Activated naive CD8-positive, alpha-beta T cell treated with anti-CD3 and anti-CD28 coated beads, Interleukin-2, amount 10 ng/mL, durations not matched to agents 7 days and 5 days (primary cell): ENCODE measurements at places on chromosomes 6 and 20.

DNA sequence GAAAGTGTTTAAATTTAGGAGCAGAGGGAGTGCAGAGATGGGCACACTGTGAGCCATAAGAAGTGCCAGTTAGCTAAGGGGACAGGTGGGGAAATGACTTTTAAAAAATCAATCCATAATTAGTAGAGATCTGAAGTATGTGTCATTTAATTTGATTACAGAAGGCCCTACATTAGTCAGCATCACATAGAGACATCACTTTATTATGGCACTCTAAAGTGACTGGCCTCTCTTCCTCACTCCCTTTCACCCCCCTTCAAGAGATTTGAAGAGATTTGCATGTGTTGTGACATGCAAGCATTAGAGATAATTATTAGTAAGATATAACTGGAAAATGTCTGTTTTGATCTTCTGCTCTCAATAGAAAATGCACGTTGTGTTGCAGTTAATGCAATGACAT lies 86.7 kb downstream of the SLX4IP start:
- no peak for DNase-seq

- no peak for DNase-seq
Measured at GRCh38 chr20:34388000-34388399, 24.9 kb downstream of the ITCH start.

GRCh38 chr6:20706238-20706938 lies 172.1 kb downstream of the CDKAL1 start:
- DNase-seq: no peak

GRCh38 chr6:169289619-169290339 lies 36.1 kb upstream of the THBS2 start:
- DNase-seq: no peak

DNA sequence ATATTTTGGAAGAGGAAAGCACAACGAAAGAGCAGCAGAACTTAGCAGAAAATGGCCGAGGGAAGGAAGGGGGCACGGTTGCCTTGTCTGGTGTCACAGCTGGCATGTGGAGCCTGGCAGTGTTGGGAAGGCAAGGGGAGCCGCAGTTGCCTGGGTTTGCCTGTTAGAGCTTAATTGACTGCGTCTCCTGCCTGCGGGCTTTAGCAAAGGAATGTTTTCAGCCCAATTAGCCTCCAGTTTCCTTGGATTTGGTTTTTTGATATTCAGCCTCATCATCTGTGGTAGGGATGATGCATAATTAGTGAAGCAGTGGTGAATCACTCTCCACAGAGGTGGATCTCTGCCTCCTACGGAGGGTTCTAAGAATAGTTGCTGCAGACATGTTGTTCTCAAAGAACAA lies 832.6 kb downstream of the QKI start:
- DNase-seq: no peak

GRCh38 chr6:146282837-146283236 lies 254.0 kb downstream of the GRM1 start:
- no peak for DNase-seq

DNA sequence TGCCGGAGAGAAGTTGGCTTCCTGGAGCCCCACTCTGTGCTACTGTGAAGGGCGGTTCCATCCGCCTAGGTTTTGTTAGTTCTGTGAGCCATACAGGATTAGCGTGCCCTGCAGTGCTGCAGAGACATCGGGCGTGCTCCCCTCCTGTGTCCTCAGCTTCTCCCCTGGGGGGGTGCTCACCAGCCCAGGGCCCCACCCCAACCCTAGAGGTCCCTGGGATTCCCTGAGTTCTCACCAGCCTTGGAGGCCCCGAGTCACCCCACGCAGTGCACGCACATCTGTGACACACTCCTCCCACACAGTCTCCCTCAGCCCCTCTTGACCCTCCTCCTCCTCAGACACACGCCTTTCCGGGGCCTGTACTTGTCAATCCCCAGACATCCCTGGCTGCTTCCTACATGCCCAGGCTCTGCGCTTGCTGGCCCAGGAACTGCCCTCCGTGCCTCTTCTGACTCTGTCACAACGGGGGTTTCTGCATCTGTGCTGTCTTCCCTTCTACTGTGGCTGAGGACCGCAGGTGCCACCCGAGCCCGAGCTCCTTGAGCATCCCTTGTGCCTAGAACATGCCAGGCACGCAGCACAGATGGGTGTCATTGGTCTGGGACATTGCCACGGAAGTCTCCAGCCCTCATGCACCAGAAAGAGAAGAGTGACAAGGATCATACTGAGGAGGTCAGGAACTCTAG lies 123.2 kb upstream of the RPS6KA2 start:
- no peak for DNase-seq

GRCh38 chr20:37007898-37008649 lies 56.6 kb upstream of the SAMHD1 start:
- no peak for DNase-seq
